ENCODE measurements at places on chromosomes 5 and 9.

DNA sequence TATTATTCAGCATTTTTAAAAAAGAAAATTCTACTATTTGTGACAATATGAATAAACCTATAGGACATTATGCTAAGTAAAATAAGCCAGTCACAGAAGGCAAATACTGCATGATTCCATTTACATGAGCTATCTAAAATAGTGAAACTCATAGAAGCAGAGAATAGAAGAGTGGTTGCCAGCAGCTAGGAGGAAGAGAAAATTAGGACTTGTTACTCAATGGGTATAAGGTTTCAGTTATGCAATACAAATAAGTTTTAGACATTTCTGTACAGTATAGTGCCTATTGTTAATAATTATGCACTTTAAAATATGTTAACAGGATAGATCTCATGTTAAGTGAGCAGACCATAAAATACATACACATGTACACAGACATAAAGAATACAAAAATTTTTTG is 73.8 kb upstream of the SPINK5 start:
- no peak for DNase-seq

DNA sequence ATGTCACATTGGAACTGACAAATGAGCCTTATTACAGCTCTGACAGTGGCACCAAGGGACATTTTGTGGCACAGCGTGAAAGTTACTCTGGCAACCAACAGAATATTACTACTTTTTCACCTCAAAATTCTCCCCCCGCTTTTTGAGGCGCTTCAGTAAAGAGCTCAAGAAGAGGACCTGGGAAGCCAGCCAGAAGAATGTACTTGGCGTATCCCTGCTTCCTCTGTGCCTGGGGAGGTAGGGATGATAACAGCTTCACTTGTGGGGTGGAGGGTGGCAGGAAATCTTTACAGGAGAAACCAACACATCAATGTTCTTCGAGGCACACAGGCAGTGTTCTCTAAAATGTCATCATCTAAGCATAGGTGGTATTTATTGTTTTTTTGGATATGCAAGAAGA is 624.1 kb downstream of the NR2F1-AS1 start:
- DNase-seq: no peak

DNA sequence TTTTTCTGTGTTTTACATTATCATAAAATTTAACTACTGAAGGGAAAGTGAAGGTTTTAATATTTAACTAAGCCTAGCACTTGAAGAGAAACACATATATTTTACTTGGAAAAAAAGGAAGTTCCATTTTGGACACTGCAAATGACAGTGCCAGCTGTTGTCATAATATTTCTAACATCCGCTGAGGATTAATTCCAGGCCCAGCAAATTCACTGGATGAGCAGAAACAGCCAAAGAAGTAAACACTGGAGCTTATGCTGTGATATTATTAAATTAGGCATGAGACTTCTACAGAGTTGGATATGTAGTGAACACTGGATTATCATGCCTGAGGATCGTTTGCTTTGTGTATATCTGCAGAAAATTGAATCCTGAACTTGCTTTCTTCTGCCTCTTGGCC is 67.6 kb downstream of the GHR start:
- no peak for DNase-seq

- no peak for DNase-seq
These were observed 21.4 kb upstream of the PRR16 start for GRCh38 chr5:120442694-120443093.

DNA sequence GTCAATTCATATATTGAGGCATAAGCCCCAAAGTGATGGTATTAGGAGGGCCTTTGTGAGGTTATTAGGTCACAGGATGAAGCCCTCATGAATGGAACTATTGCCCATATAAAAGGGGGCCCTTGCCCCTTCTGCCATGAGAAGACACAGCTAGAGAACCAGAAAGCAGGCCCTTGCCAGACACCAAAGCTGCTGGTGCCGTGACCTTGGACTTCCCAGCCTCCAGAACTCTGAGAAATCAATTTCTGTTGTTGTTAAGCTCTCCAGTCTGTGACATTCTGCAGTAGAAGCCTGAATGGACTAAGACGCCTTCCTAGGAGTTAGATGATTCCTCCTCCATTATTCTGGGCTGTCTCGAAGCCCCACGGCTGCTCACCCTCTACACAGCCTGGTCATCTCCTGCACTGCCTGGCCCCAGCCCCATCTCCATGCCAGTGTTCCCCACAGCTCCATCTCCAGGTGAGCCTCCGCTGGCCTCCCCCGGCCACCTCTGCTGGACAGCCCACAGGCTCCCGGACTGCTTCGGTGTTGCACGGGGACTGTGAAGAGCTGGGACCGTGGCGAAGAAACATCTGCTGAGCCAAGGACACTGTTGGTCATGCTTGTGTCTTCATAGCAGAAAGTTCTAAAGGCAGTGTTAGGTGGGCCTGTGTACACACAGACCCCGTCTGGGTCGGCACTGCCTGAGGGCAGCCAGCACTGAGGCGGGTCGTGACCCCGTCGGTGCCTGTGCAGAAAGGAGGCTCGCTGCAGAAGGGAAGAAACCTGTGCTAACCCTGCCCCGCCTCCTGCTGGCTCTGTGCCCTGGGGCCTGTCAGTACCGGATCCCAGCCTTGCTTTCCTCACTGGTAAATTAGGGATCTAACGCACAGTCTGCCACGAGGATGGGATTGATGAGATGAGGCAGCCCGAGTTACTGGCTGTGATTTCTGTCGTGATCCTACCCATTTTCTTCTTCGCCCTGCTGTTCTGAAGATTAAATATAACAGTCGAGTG is 55.1 kb upstream of the CNOT6 start:
- DNase-seq: no peak

DNA sequence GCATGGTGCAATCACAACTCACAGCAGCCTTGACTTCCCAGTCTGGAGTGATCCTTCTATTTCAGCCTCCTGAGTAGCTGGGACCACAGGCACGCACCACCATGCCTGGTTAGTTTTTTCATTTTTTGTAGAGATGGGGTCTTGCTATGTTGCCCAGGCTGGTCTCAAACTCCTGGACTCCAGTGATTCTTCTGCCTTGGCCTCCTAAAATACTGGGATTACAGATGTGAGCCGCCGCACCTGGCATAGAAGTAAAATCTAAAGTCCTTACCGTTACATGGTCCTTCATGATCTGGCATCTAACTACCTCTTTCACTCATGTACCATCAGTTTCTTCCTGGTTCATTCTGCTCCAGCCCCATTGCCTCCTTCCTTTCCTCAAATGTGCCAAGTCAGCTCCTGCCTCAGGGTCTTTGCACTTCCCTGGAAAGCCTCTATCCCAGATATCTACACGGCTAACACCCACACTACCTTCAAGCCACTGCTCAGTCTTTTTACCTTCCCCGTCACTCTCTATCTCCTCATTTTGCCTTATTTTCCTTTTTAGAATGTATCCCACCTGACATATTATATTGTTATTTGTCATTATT is 6.9 kb upstream of the RBM27 start:
- DNase-seq: no peak

- no peak for DNase-seq
These were observed 16.1 kb upstream of the MPDZ start for GRCh38 chr9:13295556-13295955.

DNA sequence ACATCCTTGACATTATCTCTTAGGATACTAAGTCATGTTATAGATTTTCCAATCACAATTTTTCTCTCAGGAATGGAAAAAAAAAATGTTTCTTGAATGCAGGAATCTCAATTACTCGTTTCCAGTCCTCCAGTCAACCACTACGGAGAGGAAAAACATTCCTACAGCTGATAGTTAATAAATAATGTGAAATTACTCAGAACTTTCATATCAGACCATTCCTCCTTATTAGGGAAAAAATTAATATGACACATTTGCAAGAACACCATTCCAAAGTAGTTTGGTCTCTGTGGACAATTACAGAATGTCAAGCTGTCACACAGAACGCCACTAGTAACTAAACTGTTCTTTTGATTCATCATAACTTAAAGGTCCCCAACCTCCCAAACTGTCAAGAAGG is 31.5 kb downstream of the MED27 start:
- DNase-seq: no peak

DNA sequence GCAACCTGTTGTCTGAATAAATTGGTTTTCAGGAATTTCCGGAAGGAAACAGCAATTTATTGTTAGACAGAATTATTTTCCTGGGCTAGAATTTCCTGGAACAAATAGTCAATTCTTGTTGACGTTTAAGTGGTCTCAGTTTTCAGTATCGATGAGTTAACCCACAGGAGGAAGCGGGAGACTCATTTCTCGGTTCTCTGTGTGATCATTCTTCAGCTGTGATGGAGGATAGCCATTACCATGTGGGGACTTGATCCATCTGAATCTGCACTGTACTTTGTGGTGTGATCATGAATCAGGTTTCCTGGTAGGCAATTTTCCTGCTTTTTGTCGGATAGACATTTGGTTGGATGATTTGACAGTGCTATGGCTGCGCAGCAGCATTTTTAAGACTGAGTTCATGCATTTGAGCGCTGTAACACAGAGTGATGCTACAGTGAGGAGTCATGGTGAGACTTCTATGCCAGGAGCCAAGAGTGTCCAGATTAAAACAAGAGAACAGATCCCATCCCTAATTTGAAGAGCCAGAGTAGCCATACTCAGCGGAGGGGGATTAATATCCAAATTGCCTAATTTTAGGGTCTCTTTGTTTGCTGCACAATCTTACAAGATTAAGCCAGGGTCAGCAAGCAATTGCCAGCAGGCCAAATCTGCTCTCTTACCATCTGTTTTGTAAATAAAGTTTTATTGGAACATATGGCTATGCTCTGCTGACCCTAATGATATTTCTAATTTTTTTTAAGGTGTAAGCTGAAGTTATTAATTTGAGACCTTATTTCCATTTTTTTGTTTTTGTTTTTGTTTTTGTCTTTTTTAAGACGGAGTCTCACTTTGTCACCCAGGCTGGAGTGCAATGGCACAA is 355.9 kb downstream of the RAB3C start:
- DNase-seq: no peak

DNA sequence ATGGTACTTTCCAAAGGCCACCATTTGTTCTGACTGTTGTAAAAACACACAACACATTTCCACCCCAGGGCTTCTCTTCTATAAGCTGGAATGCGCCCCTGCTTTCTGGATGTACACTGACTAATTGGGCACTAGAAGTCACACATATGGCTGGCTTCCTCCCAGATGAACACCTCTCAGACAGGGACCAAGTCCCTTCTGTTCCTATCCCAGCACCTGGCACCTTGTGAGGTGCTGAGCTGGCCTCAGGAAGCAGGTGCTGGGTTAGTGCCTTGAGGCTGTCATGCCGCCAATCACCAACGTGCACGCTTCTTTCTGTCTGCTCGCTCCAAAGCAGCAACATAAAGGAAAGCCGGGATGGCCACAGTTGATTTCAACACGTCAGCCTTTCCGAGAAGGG is 93.2 kb downstream of the FSTL4 start:
- DNase-seq: peak; percentile 35

DNA sequence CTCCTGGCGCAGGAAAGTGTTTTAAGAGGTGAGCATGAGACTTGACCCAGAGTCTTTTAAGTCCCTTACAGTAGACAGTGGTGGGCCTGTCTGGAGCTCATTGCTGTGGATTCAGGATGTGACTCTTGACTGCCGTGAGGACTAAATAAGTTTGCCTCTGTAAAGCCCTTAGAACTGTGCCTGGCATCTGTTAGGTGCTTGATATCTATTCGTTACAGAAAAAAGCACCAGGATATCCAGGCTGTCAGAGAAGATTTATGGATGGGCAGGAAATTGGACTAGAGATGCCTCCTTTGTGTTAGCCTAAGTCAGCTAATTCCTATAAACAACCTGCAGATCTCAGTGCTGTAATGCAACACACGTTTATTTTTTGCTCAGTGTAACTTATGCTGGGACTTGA is 12.6 kb downstream of the ERGIC1 start:
- DNase-seq: no peak

GRCh38 chr5:128083811-128084227 is 253 bp downstream of the SLC12A2 start:
- DNase-seq: peak; percentile 20

- no peak for DNase-seq
These were observed 120.8 kb downstream of the GALNT10 start for GRCh38 chr5:154311362-154311761.

GRCh38 chr9:131668439-131669268 is 71.2 kb downstream of the RAPGEF1 start:
- peak; percentile 62 for DNase-seq

- peak; percentile 45 for DNase-seq
These were observed 77.4 kb upstream of the DMRT1 start for GRCh38 chr9:764105-764524.

DNA sequence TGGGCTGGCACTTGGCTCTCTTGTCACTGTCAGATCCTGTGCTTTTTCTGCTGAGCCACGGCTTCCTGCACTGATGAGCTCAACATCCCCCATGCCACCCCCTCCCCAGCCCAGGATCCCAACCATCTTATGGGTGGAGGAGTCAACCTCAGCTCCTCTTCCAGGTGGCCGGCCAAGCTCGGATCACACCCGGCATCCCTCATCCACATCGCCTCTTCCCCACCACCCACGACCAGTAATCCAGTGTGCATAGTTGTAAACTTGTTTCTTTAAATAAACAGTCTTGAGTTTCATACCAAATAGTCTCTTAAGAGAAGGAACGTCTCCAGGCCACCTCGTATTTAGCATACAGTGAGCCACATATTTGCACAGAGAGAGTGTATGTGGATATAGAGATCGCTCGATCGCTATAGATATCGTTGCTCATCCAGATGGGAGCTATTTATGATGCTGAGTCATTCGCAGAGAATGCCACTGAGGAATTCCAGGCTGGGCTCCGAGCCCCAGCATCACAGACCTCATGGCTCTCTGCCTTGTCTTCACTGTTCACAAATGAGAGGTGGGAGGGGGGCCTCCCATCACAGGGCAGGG is 61.8 kb upstream of the CPLX2 start:
- no peak for DNase-seq

- DNase-seq: no peak
These were observed 26.0 kb upstream of the CNOT6 start for GRCh38 chr5:180467989-180468731.

GRCh38 chr5:169125571-169125970 is 175.4 kb downstream of the SLIT3 start:
- DNase-seq: no peak

- DNase-seq: no peak
These were observed 69.2 kb downstream of the CDH18 start for GRCh38 chr5:19918780-19919179.

GRCh38 chr9:114664181-114664580 is 6.6 kb upstream of the TEX53 start:
- no peak for DNase-seq

GRCh38 chr5:16685069-16685468 is 68.3 kb upstream of the RETREG1 start:
- no peak for DNase-seq

DNA sequence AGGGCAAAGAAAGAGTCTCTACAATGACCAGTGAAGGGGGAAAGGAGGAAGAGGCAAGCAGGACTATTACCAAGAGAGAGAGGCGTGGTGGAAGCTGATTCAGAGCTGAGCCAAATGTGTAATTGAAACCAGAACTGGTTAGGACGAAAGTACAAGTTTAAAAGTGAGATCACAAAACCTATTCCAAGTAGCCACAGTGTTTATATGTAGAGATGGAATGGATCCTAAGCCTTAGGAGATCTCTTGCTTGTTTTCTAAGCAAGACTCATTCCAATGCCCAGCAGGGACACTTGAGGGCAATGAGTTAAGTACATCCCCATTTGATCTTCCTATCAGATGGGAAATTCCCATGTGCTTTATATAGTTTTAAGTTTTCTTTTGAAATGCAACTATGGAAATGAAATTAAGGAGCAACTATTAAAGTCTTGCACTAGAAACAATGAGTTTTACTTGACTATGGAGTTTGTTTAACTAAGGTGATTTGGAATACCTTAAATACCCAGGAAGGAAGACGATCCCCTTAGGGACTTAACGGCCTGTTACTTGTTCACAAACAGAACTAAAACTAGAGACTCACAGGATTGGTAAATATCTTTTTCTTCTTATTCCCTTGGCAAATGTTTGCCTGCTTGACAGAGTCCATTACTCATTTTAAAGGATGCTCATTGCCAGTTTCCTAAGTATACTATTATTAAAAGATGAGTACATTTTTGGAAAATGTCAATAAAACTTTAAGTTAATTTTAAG is 51.1 kb upstream of the SNX2 start:
- DNase-seq: no peak
